Adrenal gland (tissue), 19 donors: ENCODE measurements at places on chromosomes 16 and 17. TPM values are rescaled to one million over a fixed set of nuclear protein-coding genes. Genes with fewer than 3 reads are reported as not detected.

- H3K4me3 ChIP-seq = peak overlapping the region; percentile 29
- H3K36me3 ChIP-seq = peaks cover 16% of the 10 kb centered on the region
- peak overlapping the region; percentile 30 for H3K27ac ChIP-seq
- H3K4me1 ChIP-seq = peaks cover 31% of the 10 kb centered on the region
- peak; percentile 85 for DNase-seq
- no peaks in the 10 kb centered on the region for H3K27me3 ChIP-seq
Measured at GRCh38 chr17:17494870-17495535, 1.2 kb downstream of the RASD1 start.

DNA sequence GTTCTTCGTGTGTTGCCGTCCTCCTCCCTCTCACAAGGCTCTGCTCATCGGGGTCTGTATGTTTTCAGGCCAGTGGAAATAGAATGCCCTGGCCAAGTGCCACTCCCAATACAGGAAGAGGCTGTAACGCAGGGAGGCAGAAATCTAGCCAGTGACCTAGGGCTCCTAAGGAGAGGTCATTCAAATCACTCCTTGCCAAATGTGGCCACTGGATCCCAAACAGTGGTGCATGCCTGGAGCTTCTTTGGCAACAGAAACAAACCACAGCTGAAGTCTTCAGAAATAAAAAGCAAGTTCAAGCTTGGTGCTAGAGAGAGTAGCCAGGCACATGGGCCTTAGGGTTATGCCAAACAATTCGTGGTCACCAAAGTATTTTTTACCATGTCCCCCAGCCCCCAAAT lies 66.1 kb downstream of the SMG6 start:
- DNase-seq = no peak
- H3K27me3 ChIP-seq = no peaks in the 10 kb centered on the region
- no peaks in the 10 kb centered on the region for H3K36me3 ChIP-seq
- H3K4me1 ChIP-seq = peaks cover 36% of the 10 kb centered on the region
- H3K4me3 ChIP-seq = no peak overlapping the region

GRCh38 chr16:6066652-6067051 lies 969.1 kb upstream of the EEF2KMT start:
- DNase-seq = no peak
- H3K27ac ChIP-seq = no peak overlapping the region
- H3K27me3 ChIP-seq = no peaks in the 10 kb centered on the region
- H3K4me1 ChIP-seq = no peaks in the 10 kb centered on the region

The GPATCH8 gene
- total RNA-seq = 31.8 TPM

The ABCC12 gene
- total RNA-seq = not detected

GRCh38 chr17:35192708-35193107 lies 1.5 kb downstream of the SLC35G3 start:
- H3K36me3 ChIP-seq = no peaks in the 10 kb centered on the region
- no peak overlapping the region for H3K4me3 ChIP-seq
- no peaks in the 10 kb centered on the region for H3K27me3 ChIP-seq
- DNase-seq = no peak
- H3K4me1 ChIP-seq = no peaks in the 10 kb centered on the region

GRCh38 chr16:77336637-77337036 lies 98.2 kb downstream of the ADAMTS18 start:
- H3K36me3 ChIP-seq = no peaks in the 10 kb centered on the region
- H3K4me1 ChIP-seq = no peaks in the 10 kb centered on the region
- no peaks in the 10 kb centered on the region for H3K27me3 ChIP-seq

- H3K27ac ChIP-seq = no peak overlapping the region
- H3K4me1 ChIP-seq = no peaks in the 10 kb centered on the region
- no peaks in the 10 kb centered on the region for H3K27me3 ChIP-seq
- no peak for DNase-seq
- no peaks in the 10 kb centered on the region for H3K36me3 ChIP-seq
- H3K4me3 ChIP-seq = no peak overlapping the region
Measured at GRCh38 chr17:77697480-77698400, 260.8 kb upstream of the TNRC6C start.

GRCh38 chr17:29624586-29624985 lies 1.9 kb upstream of the CORO6 start:
- no peaks in the 10 kb centered on the region for H3K36me3 ChIP-seq
- no peak for DNase-seq
- no peak overlapping the region for H3K4me3 ChIP-seq

GRCh38 chr17:8879410-8879809 lies 11.9 kb upstream of the PIK3R6 start:
- no peaks in the 10 kb centered on the region for H3K4me1 ChIP-seq
- no peak overlapping the region for H3K27ac ChIP-seq
- no peak for DNase-seq
- H3K27me3 ChIP-seq = no peaks in the 10 kb centered on the region
- H3K36me3 ChIP-seq = no peaks in the 10 kb centered on the region
- H3K4me3 ChIP-seq = no peak overlapping the region

GRCh38 chr16:69084289-69084688 lies 21.2 kb upstream of the HAS3 start:
- no peak for DNase-seq
- no peaks in the 10 kb centered on the region for H3K36me3 ChIP-seq
- no peaks in the 10 kb centered on the region for H3K27me3 ChIP-seq

DNA sequence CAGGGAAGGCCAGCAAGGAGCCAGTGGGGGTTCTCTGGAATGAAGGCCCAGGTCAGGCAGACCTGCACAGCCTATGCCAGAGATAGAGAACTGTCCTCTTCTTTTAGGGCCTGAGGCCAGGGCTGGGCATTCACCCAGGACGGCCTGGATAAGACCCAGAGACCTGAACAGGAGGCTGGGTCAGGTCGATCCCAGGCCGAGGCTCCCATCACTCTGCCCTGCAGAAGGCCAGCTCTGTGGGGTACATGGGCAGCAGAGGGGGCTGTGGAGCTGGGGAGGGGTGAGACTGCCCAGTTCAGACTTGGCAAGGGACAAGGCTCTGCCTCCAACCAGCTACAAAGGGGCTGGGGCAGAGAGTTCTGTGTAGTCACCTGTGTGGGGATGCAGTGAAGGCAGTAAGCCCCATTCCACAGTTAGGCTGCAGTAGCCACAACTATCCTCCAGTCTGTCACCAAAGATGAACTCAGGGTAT lies 14.6 kb downstream of the HSD11B2 start:
- DNase-seq = peak; percentile 80
- H3K4me3 ChIP-seq = no peak overlapping the region
- peaks cover 15% of the 10 kb centered on the region for H3K36me3 ChIP-seq

DNA sequence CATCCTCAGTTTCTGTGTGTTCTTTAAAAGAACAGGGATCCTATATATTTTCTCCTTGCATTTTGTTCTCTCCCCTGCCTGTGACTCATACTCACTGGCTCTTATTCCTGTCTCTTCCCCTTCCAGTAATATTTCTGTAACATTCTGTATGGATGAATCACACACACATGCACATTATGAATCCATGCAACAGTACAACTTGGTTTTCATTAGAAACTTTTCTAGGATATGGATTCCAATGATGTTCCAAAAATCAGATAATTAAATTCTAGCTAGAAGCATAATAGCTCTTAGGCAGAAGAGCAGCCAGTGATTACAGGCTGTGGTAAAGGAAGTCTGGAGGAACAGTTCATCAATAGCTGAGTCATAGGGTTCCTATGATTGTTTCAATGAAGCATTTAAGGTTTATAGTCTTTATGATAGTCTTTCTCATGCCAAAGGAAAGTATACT lies 119.6 kb upstream of the PMFBP1 start:
- no peaks in the 10 kb centered on the region for H3K36me3 ChIP-seq
- no peak overlapping the region for H3K27ac ChIP-seq
- no peak overlapping the region for H3K4me3 ChIP-seq
- no peaks in the 10 kb centered on the region for H3K27me3 ChIP-seq

The CALB2 gene
- 29.4 TPM for total RNA-seq

The HASPIN gene
- 0.24 TPM for total RNA-seq

GRCh38 chr17:15958484-15958854 lies 13.5 kb downstream of the ADORA2B start:
- no peak for DNase-seq
- no peaks in the 10 kb centered on the region for H3K36me3 ChIP-seq
- H3K4me1 ChIP-seq = peaks cover 11% of the 10 kb centered on the region

DNA sequence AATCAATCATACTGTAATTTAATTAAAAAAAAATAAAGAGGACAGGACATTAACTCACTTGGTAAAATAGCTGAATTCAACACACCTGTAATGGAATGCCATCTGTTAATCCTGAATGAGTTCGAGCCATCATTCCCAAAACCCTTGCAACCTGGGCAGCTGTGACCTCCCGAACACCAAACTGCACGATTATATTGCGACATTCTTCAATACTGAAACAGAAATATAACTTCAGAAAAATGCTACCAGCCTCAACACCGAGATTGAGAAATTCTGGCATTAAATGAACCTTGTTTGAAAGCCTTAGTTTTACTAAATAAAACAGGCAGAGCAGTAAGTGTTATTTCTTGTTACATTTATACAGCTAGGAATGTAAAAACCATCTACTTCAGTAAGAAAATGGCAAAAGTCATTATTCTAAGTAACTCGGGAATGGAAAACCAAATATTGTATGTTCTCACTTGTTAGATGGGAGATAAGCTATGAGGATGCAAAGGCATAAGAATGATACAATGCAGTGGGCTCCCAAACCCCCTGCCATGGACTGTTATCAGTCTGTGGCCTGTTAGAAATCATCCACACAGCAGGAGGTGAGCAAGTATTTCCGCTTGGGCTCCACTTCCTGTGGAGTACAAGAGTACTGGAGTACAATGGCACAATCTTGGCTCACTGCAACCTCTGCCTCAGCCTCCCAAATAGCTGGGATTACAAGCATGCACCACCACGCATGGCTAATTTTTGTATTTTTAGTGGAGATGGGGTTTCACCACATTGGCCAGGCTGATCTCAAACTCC lies 46.5 kb downstream of the CNOT1 start:
- H3K27ac ChIP-seq = no peak overlapping the region
- H3K36me3 ChIP-seq = peaks cover 95% of the 10 kb centered on the region
- no peak overlapping the region for H3K4me3 ChIP-seq

The RHBDL1 gene
- total RNA-seq = 3.7 TPM

DNA sequence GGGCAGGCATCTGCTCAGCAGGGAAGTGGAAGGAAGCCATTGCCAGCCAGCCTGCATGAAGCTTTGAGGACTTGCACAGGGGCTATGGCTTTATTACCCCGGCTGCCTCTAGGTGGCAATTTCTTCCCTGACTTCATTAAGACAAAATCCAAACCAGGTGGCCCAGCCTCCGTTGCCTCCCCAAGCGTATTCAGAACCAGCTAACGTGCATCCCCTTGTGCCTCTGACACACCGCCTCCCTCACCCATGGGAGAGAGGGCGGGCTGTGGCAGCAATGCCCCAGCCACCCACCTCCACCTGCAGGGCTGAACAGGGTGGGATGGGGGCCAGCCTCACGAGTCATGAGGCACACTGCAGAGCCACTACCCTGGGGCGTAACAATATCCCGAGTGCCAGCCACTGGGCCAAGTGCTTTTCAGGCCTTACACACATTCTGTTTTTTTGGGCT lies 6.8 kb downstream of the KIFC3 start:
- H3K4me3 ChIP-seq = no peak overlapping the region
- no peak overlapping the region for H3K27ac ChIP-seq
- peaks cover 17% of the 10 kb centered on the region for H3K4me1 ChIP-seq

The NTHL1 gene
- 13.8 TPM for total RNA-seq

DNA sequence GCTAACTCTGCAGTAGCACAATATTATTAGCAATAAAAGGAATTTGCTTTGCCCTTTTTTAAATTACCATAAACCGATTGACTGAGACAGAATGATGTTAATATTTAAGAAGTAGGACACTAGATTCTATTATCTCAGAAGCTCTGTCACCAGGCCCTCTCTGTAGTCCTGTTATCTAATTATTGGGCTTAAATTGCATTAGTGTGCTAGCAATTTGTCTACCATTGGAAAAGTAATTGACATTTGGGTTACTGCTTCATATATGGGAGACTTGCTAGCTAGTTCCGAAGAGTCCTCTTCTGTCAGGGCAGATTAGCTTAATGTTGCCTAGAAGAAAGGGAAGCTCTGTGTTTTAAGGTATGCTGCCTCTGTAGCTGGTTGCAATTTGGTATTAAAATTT lies 1107.3 kb upstream of the EEF2KMT start:
- no peaks in the 10 kb centered on the region for H3K4me1 ChIP-seq
- no peak for DNase-seq
- no peaks in the 10 kb centered on the region for H3K27me3 ChIP-seq
- H3K4me3 ChIP-seq = no peak overlapping the region
- H3K36me3 ChIP-seq = no peaks in the 10 kb centered on the region

The ZNF469 gene
- total RNA-seq = 0.22 TPM

The CDH11 gene
- 23.4 TPM for total RNA-seq

DNA sequence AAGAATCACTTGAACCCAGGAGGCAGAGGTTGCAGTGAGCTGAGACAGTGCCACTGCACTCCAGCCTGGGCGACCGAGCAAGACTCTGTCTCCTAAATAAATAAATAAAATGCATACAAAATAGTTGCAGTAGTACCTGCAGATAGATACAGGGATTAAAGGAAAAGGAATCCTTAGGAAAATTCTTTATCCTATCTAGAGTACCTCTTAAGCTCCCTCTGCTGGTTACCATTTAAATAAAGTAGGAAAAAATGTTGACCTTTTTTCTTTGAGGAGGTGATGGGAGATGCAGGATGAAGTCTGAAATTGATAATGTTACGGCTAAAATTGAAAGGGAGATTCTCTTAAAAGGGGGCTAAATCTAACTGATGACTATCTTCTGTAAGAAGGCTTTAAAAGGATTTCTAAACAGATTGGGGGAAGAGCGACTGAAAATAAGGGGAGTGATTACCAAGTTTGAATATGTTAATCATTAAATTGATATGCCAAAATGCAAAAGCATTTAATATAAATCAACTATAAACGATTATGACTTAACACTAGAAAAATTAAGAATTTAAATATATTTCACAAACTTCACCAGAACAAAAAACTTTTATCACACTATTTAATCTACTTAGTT lies 29.4 kb downstream of the C16orf87 start:
- no peak overlapping the region for H3K27ac ChIP-seq
- H3K27me3 ChIP-seq = no peaks in the 10 kb centered on the region
- no peaks in the 10 kb centered on the region for H3K36me3 ChIP-seq

DNA sequence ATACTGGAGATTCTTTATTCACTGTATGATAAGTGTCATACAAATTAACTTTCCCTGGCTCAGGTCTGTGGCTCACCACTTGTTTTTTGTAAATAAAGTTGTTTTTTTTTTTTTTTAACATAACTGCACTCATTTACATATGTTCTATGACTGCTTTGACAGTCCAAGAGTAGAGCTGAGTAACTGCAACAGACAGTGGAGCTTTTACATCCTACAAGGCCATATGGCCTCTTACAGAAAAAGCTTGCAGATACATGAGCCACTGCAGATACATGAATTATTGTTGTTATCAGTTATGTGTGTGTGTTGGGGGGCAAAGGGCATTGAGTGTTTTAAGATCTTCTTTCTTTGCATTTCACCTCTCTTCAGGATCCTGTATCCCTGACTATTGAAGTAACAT lies 311.7 kb downstream of the BCAS3 start:
- H3K4me1 ChIP-seq = no peaks in the 10 kb centered on the region
- H3K36me3 ChIP-seq = no peaks in the 10 kb centered on the region
- H3K27ac ChIP-seq = no peak overlapping the region
- no peaks in the 10 kb centered on the region for H3K27me3 ChIP-seq
- no peak for DNase-seq

The ST6GALNAC2 gene
- 6.0 TPM for total RNA-seq

DNA sequence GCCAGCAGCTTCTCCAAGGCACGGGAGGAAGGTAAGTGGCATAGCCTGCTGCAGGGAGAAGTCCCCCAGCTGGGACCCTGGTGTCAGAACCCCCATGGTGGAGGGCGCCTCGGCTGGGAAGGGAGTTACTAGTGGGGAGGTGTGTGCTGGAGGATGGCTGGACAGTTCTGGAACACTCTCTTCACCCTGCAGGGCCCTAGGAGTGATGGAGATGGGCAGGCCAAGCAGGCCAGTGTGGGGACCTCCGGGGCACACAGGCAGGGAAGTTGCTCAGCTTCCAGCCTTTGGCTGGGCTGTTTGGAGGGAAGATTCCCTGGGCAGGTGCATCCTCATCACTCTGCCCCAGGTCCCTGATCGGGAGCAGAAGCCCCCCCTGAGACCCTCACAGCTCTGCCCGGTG lies 696 bp downstream of the C17orf99 start:
- H3K36me3 ChIP-seq = no peaks in the 10 kb centered on the region
- H3K27me3 ChIP-seq = no peaks in the 10 kb centered on the region
- no peak overlapping the region for H3K27ac ChIP-seq

The EME1 gene
- 0.55 TPM for total RNA-seq
